ENCODE measurements at places on chromosomes 2 and 18.

DNA sequence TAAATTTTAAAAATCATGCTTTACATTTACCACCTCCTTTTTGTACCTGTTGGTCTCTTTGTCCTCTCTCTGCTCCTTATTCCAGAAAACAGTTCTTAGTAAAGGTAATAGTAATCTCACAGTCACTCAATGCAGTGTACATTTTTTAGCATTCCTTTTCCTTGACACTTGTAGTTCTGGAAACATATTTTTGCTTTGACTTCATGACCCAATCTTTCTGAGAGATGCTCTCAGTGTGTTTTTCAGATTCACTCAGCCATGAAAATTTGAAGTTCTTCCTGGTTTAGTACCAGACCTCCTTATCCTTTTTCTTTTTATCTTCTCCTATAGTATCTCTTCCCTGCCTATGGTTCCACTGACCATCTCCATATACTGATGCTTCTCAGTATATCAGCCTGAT lies 747.5 kb upstream of the ZEB2 start:
- DNase-seq = no peak

- DNase-seq = no peak
Measured at GRCh38 chr2:100419915-100420314, 2.4 kb upstream of the CHST10 start.

- DNase-seq = no peak
Measured at GRCh38 chr2:190922376-190922775, 41.8 kb downstream of the GLS start.

DNA sequence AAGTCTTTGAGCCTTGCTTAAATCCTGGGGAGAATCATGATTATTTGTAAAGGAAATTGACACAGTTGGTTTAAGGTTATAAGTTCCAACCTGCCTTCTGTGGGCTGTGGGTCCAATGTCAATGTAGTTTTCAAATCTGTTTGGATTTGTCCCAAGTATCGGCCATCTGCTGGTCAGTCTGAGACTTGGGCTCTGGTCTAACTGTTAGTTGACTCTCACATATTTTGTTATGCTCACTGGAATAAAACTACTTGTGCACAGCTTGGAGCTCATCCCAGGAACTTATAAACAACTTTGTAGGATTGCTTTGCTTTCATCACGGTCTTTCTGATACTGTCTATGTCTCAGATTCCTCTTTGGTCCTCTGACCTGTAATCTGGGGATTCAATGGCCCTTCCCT lies 1026.2 kb upstream of the ZEB2 start:
- no peak for DNase-seq

GRCh38 chr18:446941-447560 lies 53.5 kb downstream of the COLEC12 start:
- no peak for DNase-seq

- DNase-seq = no peak
Measured at GRCh38 chr2:31997653-31998052, 13.2 kb downstream of the MEMO1 start.

DNA sequence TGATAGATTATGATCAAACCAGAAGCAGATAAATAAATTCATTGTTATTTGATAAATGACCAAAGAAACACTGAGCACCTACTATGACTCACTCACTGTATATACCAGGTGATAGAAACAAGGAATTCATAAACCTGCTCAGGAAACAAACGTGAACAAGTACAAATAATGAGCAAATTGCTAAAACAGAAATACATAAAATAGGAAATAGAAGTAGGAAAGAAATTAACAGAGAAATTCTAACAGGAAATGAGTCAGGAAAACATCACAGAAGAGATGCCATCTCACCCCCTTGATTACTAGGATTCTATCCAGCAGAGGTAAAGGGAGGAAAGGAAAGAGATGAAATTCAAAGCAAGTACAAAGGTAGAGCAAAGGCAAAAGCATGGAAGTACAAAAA lies 31.3 kb downstream of the EXOC6B start:
- no peak for DNase-seq

DNA sequence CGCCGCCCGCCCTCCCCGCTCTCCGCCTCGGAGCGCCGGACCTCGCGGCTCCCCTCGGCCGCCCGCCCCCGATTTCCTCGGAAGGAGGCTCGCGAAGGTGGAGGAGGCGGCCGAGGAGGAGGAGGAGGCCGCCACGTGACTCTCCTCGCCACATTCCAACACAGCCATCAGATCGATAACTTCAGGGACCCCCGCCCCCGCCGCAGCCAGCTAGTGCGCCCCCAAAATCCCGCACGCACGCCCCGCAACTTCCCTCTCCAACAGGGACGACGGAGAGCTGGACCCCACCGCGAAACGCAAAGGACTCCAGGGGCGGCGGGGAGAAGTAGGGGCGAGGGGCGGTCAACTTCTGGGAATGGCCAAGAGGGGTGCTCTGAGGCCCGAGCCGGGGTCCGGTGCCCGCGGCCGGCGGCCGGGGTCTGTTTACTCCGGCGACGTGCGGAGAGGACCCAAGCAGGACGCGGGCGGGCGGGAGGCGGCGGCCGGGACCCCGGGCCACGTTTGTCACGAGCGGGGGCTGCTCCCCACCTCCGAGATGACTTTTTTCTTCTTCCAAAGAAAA lies 2.0 kb downstream of the ZNF521 start:
- no peak for DNase-seq

DNA sequence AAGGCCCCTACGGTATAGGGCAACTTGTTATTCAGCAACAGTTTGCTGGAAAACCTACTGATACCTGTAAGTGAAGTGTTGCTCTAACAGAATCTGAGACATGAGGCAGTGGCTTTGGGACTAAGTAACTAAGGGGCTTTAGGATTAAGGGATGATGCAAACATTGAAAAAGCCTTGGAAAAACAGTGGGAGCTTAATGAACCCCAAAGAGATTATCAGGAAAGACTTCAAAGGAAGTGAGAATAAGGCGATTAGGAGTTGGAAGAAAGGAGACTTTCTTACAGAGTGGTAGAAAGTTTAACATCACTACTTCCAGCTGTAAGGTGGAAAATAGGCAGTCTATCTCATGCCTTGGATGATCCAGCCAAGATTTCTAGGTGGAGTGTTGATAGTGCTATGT lies 158.2 kb upstream of the TRIB2 start:
- DNase-seq = no peak

DNA sequence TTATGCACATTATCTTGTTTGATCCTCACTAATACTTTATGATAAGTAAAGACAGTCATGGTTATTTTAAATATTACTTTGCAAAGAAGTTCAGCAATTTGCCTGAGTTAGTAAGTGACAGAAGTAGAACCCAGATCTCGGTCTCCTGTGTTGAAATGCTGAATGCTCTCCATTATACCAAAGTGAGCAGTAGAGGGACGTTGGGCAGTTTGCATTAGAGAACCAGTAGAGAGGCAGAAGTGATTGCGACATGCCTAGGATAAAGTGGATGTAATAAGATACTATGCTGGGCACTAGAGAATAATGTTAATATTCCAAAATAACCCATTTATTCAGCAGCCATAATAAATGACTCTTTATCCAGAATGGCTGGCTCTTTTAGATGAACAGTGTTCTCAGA lies 201.0 kb downstream of the PMAIP1 start:
- no peak for DNase-seq

DNA sequence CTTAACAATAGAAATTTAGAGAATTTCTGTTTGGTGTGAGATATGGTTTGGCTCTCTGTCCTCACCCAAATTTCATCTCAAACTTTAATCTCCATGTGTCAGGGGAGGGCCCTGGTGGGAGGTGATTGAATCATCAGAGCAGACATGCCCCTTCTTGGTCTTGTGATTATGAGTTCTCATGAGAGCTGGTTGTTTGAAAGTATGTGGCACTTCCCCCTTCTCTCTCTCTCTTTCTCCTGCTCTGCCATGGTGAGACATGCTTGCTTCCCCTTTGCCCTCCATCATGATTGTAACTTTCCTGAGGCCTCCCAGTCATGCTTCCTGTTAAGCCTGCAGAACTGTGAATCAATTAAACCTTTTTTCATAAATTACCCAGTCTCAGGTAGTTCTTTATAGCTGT lies 524.7 kb upstream of the ACVR2A start:
- no peak for DNase-seq

DNA sequence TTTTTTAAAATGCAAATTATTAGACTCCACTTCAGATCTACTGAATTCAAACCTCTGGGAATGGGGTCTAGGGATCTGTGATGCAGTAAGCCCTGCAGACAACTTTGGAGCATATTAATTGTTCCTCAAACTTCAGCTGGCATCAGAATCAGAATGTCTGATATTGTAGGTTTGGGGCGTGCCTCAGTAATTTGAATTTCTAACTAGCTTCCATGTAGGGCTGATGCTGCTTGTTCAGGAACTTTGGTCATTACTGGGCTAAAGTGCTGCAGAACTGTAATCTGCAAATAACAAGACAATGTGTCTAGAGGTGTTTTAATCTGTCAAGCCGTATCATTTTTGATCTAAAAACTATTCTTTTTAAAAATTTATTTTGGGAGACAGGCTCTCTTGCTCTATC lies 1719.7 kb upstream of the PIK3C3 start:
- DNase-seq = no peak

- no peak for DNase-seq
Measured at GRCh38 chr18:51013259-51013658, 16.8 kb upstream of the SMAD4 start.

- no peak for DNase-seq
Measured at GRCh38 chr2:197669077-197669476, 6.3 kb downstream of the RFTN2 start.

GRCh38 chr2:207113414-207113813 lies 52.3 kb downstream of the KLF7 start:
- DNase-seq = no peak

Measured in NCI-H446 (cell line).